ENCODE measurements at places on chromosomes 4 and X.

GRCh38 chr4:146121757-146122156 lies 53.8 kb upstream of the LSM6 start:
- DNase-seq = no peak

GRCh38 chr4:123913598-123913997 lies 517.0 kb downstream of the SPRY1 start:
- no peak for DNase-seq

DNA sequence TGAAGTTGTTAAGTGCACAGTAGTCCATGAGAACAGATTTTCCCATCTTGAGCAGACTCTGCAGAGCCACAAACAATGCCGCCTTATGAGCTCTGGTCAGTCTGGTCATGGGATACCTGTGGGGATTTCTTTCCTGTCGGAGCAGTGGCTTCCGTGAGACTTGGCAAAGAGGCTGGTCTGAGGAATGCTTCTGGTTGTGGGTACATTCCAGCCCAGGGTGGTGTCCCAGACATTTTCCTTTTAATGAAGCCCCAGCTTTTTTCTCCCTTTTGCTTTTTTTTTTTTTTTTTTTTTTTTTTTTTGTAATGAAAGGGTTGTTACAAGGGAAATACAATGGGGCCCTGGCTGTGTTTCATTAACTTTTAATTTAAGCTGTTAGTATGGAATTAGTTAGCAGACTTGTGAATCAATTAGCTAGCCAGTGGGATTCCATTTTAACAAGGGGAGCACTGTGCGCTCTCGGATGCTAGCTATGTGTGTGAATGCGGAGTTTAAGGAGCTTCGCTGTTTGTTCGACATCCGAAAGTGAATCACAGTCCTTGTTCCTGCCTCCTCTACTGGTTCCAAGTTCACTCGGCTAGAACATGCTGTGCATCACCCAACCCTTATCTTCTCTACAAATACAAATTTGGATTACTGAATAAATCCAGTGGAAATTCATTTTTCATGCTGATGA lies 225.1 kb downstream of the CBR4 start:
- no peak for DNase-seq

DNA sequence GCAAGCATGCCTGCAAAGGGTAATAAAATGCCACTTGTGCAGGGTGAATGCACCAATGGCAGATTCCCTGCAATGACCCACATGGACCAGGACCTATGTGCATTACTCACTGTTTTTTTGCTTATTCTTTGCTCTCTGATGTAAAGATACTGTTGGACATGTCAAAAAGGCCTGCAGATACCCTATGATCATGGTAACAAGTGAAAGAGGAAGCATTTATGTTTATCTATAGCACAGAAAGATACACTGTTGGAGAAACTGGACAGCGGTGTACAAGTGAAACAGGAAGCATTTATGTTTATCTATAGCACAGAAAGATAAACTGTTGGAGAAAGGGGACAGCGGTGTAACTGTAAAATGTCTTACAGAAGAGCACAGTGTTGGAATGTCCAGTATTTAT lies 127.5 kb downstream of the PAPSS1 start:
- no peak for DNase-seq

GRCh38 chr4:37767546-37767945 lies 58.9 kb upstream of the PGM2 start:
- DNase-seq = no peak

All from vagina (tissue), 2 donors.